Activated T-cell treated with anti-CD3 and anti-CD28 coated beads for 4 hours (primary cell): ENCODE measurements at places on chromosomes 6 and 20.

GRCh38 chr6:14270925-14271788 lies 153.6 kb downstream of the CD83 start:
- peak; percentile 20 for DNase-seq

- DNase-seq, result no peak
Observed at GRCh38 chr6:119978274-119978889, 628.8 kb upstream of the MAN1A1 start.

GRCh38 chr20:23456409-23456808 lies 3.7 kb upstream of the CST11 start:
- no peak for DNase-seq

GRCh38 chr20:63068711-63069367 lies 62.1 kb upstream of the BHLHE23 start:
- no peak for DNase-seq

DNA sequence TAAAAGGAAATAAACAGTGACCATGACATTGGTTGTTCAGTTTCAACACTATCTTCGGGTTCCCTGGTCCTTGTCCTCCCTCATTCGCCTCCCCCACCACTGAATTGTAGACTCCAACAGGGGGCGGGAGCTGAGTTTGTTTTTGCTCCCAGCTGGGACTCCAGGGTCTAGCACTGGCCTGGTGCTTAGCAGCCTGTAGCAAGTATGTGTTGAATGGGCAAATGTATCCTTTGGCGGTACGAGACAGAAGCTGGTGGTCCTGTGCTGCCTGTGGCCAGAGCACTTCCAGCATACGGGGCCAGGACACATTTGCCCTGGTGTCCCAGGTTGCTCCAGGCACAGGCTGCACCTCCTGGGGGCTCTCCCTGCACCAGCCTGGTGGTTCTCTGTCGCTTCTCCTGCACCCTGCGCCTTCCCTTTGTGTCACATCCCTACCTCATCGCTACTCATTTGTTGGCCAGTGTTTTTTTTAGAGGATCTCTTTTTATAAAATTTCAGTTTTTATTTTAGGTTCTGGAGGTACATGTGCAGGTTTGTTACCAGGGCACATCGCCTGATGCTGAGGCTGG lies 40.1 kb downstream of the PHACTR3 start:
- DNase-seq, result no peak

DNA sequence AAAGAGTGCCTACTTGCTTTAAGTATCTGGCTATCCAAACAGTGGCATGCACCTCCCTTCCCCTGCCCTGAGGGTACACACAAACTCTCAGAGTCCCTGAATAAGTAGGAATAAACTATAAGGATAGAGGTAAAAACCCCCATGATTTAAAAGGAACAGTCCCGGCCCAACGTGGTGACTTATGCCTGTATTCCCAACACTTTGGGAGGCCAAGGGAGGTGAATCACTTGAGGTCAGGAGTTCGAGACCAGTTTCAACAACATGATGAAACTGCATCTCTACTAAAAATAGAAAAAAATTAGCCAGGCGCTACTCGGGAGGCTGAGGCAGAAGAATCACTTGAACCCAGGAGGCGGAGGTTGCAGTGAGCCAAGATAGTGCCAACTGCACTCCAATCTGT lies 22.2 kb downstream of the SAMHD1 start:
- DNase-seq, result no peak

- no peak for DNase-seq
Observed at GRCh38 chr20:58150772-58151171, 77.7 kb downstream of the ANKRD60 start.

- DNase-seq, result no peak
Observed at GRCh38 chr20:1468117-1468624, 1.5 kb upstream of the NSFL1C start.

DNA sequence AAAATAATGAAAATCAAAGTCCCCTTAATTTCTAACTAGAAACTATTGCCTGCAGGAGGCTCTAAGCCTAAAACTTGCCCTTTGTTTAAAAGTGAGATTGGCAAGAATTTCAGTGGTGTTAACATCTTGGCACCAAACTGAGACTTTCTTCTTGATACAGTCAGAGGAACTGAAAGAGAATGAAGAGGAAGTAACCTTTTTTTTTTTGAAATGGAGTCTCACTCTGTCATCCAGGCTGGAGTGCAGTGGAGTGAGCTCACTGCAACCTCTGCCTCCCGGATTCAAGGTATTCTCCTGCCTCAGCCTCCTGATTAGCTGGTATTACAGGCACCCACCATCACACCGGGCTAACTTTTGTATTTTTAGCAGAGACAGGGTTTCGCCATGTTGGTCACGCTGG lies 3.6 kb downstream of the DOP1A start:
- DNase-seq, result no peak

DNA sequence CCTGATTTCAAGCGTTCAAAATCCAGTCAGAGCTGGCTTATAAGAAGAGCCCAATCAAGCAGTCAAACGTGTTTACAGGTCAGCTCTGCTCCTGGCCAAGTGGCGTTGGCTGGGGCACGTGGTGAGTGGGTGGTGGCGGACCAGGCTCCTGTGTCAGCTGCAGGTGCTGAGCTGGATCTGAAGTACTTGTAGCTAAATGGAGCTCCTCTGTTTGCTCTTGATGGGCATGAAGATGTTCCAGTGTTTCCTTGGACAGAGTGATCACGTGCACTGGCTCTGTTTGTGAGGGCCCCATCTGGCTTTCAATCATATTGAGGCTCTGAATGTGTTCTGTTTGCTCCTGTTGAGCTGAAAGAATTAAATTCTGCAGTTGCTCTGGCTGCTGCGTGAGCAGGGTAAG lies 10.2 kb upstream of the MICAL1 start:
- no peak for DNase-seq

GRCh38 chr6:52015953-52016352 lies 71.5 kb downstream of the PKHD1 start:
- no peak for DNase-seq

- DNase-seq, result no peak
Observed at GRCh38 chr20:1951436-1952115, 42.3 kb downstream of the PDYN start.

GRCh38 chr6:140855520-140855919 lies 1277.2 kb upstream of the GJE1 start:
- DNase-seq, result no peak

DNA sequence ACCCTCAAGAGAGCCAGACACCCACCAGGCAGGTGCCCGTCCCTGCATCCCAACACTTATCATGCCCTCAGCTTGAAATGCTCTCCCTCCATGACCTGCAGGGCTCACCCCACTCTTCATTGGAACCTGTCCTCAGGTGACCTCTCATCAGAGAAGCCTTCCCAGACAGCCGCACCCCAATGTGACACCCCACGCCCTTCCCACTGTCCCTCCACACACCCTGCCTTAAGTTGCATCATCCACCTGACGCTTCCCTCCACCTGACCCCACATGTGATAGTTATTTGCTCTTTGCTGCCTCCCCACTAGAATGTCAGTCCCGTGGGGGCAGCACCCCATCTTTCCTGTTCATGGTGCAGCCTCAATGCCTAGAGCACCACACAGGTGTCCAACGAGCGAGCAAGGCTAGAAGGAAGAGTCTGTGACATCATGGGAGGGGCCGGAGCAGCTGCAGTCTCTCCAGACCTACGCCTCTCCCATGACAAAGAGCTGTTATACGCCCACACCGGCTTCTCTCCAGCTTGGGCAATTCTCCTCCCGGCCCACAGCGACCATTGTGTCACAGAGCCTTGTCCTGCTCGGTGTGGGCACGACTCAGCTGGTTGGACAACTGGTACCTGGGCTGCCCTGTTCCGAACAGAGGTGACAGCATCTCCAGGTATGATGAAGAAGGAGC lies 58.2 kb downstream of the NFATC2 start:
- DNase-seq, result no peak

GRCh38 chr6:43702534-43703440 lies 15.2 kb upstream of the MRPS18A start:
- DNase-seq, result no peak

GRCh38 chr20:50456452-50457324 lies 53.5 kb upstream of the PTPN1 start:
- DNase-seq, result no peak

GRCh38 chr20:18692447-18692846 lies 104.6 kb downstream of the DTD1 start:
- no peak for DNase-seq

DNA sequence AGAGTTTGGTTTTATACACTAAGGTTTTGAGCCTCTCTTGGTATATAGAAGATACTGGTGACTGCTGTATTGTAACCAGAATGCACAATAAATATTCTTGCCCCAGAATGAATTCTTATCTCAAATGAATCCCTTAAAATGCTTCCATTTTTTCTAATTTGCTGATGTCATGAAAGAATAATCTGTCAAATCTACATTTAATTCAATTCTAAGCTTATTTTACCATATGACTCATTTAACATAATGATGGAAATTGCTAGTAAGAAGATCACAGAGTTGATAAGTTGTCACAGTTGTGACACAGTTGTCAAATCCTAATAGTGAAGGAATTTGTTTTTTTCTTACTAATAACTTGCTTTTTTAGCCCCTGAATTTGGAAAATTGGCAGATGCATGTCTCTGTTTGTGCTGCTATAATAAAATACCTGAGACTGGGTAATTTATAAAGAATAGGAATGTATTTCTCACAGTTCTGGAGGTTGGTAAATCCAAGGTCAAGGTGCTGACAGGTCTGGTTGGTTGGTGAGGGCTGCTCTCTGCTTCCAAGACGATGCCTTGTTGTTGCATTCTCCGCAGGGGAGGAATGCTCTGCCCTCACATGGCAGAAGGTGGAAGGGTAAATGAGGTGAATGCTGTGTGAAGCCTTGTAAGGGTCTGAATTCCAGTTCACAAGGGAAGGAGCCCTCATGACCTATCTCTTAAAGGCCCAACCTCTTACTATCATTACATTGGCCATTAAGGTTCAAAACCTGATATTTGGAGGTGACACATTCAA lies 4.7 kb downstream of the ECT2L start:
- no peak for DNase-seq

DNA sequence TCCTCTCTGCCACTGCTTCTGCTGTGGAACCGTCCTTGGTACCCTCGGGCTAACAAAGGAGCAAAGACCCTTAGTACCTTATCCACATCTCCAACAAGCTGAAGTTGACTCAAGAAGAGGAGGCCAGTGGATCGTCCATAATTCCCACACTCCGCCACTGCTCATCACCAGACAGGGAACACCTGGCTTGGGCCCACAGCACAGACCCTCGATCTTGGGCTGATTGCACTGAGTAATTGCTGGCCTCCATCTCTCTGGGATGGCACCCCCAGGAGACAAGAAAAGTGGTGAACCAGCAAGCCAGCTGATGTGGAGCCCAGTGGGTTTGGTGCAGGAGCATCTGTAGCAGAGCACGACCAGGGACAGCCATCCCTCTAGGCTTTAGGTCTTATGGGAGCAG lies 109.4 kb upstream of the GRIK2 start:
- DNase-seq, result no peak

- no peak for DNase-seq
Observed at GRCh38 chr6:111553580-111553979, 52.1 kb downstream of the TRAF3IP2 start.

- DNase-seq, result no peak
Observed at GRCh38 chr6:11607383-11607782, 69.8 kb downstream of the TMEM170B start.

DNA sequence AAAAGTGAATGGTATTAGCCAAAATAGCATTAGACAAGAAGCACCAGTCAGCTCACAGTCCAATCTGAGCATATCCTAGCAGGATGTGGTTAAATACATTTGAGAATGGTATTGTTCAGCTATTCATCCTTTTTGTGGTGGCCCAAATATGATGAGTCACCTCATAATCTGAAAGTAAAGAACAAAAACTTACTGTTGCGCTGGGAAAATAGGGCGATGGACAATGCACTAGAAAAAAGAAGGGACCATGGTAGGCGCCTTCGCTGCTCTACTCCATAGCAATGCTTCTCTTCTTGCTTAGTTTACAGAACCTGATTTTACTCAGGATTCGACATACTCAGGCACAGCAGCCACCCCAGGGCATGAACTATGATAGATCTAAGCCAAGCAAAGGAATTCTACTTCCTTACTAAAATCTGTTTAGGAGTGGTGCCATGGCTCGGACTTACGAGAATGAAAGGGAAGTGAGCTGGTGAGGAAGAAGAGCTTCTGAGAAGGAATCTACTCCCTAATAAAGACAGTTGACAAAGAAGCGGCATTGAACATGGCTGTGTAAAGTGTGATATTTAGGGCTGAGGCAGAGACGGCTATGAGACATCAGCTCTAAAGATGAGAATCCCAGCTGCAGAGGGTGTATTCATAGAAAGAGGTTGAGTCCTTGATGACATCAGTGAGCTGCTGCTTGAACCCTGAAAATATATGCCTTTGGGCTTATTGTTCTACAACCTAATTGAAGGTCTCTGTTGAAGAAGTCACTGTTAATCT lies 16.6 kb upstream of the FBXO9 start:
- no peak for DNase-seq

DNA sequence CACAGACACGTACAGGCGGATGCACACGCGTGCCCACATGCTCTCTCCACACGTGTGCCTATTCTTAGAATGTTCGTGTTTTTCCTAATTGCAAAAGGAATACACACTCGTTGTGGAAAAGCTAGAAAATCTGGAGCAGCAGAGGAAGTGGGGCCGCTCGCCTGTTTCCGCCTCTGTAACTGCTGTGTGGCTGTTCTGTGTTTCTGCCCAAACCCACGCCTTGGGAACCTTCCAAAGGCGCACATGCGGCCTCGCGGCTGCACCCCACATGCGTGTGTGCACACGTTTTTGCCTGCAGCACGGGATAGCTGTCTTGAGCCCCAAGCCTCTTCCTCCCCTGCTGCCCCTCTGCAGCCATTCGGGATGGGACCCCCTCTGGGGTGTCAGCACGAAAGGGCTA lies 12.2 kb downstream of the SLC17A9 start:
- no peak for DNase-seq

- DNase-seq, result no peak
Observed at GRCh38 chr6:46849361-46849690, 56.1 kb downstream of the MEP1A start.

DNA sequence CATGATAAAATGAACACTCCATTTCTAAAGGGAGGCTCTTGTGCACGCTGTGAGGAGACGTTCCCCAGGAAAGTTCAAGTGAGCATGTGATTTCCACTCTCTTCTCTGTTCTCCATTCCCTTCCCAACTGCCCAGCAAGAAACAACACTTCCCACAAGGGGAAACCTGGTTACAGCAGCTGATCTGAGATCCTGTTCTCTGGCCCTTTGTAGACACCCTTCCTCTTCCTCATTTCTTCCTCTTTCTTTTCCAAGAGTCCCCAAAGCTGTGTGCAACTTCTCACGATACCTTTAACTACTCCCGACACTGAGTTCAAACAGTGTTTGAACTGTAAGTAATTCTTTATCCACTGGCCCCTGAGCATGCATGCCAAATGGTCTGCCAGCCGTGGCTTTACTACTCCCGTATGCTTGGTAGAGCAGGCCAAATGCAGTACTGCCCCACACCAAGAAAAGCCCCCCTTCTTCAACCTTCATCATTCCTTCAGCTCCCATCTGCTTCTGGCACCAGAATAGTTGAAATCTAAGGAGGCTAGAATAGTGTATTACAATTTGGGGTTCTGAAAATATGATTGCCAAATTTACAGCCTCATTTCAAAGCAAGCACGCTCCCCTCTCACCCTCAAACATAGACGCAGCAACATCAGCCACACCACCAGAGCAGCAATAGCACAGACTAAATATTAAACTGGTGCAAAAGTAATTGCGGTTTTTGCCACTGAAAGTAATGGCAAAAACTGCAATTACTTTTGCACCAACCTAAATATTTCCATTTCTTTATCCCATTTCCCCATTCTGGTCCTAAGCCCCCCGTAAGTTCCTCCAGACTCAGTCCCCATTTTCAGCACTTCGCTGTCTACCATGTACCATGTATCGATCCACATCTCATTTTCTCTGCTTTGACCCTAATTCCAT lies 4.3 kb downstream of the HLA-DMB start:
- no peak for DNase-seq

- DNase-seq, result no peak
Observed at GRCh38 chr6:142055219-142055618, 77.5 kb upstream of the GJE1 start.
